Stimulated activated CD4-positive, alpha-beta T cell treated with anti-CD3 and anti-CD28 coated beads, Interleukin-2, amount 100 ng/mL, for 48 hours (primary cell): ENCODE measurements at places on chromosomes 7 and 10.

DNA sequence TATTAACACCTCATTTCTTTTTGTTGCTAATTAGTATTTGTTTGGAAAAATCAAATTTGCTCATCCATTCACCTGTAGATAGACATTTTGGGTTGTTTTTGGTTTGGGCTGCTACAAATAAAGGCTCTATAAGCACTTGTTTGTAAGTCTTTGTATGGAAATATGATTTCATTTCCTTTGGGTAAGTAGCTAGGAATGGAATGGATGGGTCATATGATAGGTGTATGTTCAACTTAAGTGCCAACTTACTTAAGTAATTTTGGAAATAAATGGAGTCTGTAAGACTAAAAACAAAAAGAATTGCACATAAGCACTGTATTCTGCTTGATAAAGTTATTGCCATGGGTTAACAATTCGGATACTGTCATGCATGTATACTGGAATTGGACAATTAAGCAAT is 157.7 kb upstream of the NAMPT start:
- DNase-seq, result no peak

GRCh38 chr10:44968500-44969400 is 9.1 kb downstream of the RASSF4 start:
- DNase-seq, result no peak

DNA sequence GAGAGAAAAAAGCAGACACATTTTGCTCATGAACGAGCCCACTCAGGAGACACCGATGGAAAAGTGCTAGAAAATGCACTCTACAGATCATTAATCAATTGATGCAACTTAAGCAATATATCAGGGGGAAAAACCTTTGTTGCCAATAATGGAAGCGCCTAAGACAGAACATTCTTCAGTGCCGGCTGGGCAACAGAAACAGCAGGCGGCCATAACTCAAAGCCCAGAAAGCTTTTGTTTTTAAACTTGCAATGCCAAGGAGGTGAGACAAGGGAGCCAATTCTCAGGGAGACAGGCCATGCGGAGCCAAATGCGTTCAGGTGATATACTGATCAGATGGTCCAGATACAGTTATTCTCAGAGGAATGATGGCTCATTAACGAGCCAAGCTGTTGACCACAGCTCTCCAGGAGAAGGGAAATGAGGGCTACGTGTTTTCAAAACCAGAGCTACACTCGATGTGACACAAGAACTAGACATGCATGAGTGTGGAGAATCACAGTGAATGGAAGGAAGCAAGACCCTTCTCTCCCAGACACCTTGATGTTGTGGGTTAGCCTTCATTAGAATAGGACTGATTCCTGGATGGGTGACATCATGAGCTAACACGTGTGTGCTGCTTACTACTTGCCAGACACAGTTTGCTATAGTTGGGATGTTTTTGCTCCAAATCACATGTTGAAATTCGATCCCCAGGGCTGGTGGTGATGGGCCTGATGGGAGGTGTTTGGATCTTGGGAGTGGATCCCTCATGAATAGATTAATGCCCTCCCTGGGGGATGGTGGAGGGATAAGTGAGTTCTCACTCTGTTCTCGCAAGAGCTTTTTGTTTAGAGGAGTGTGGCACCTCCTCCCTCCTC is 79.1 kb upstream of the KCNMA1 start:
- DNase-seq, result no peak

GRCh38 chr7:139767561-139767982 is 10.2 kb downstream of the HIPK2 start:
- DNase-seq, result no peak

DNA sequence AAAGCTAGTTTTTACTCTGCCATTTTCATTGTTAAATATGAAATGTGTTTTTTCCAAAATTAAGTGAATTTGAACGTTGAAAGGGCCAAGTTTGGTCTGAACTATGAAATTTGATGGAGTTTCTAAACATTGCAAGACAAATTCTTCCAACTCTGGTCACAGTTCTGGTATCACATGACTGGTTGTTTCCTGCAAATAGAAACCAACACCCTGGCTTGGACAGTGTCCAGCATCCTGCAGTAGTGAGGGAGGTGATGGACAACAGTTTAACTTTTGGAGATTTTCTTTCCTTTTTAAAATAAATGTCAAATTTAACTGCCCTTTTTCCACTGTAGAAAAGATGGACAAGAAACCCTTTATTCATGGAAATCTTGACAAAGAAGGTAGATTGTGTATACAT is 54.8 kb upstream of the AGBL3 start:
- DNase-seq, result no peak

- no peak for DNase-seq
Observed at GRCh38 chr7:144606261-144606660, 202.8 kb upstream of the NOBOX start.

DNA sequence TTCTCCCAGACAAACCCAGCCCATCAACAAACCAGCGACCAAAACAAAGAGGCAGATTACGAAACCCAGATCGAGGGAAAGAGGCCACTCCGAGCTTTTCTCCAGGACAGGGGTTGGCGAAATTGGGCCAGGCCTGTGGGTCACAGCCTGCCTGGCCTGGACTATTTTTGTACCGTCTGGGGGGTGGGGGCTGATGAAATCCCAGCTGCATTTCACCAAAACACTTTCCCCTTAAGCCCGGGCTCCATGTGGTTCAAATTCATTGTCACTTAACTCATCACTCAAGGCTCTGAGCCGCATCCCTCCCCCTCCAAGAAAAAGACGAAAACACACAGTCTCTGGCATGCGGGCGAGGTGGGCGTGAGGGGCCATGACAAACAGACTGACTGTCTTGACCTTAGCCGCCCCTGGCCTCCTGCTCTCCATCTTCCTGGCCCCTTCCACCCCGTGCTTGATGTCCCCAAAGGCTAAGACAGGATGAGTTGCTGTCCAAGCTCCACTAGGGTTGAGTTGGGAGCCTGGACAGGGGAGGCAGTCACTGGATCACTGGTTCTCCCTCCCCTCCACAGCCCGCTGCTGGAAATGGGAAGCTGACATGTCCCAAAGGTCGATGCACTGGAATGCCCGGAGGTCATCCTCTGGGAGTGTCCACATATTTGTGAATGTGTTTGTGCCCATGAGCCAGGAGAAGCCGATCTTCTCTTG is 19.2 kb downstream of the TMEM270 start:
- no peak for DNase-seq
